ENCODE measurements at places on chromosomes 7 and 10. TPM values are rescaled to one million over a fixed set of nuclear protein-coding genes. Genes with fewer than 3 reads are reported as not detected.

DNA sequence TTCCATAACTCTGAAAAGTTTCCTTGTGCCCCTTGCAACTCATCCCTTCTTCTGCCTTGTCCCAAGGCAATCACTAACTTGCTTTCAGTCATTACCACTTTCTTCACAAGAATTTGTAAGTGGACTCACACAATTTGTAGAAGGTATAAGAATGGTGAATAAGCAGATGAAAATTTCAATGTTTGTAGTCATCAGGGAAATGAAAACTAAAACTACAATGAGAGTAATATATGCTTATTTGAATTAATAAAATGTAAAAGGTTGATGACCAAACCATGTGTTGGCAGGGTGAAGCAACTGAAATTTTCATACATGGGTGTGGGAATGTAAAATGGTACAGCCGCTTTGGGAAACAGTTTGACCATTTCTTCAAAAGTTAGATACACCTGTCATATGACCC lies 79.7 kb downstream of the GNAT3 start:
- no peak for DNase-seq

GRCh38 chr7:12746211-12746610 lies 58.8 kb downstream of the ARL4A start:
- no peak for DNase-seq

The PSAP gene
- 435 TPM for total RNA-seq

The ITIH5 gene
- 28.4 TPM for total RNA-seq
